T-helper 9 cell (primary cell): ENCODE measurements at places on chromosomes 12 and 14.

DNA sequence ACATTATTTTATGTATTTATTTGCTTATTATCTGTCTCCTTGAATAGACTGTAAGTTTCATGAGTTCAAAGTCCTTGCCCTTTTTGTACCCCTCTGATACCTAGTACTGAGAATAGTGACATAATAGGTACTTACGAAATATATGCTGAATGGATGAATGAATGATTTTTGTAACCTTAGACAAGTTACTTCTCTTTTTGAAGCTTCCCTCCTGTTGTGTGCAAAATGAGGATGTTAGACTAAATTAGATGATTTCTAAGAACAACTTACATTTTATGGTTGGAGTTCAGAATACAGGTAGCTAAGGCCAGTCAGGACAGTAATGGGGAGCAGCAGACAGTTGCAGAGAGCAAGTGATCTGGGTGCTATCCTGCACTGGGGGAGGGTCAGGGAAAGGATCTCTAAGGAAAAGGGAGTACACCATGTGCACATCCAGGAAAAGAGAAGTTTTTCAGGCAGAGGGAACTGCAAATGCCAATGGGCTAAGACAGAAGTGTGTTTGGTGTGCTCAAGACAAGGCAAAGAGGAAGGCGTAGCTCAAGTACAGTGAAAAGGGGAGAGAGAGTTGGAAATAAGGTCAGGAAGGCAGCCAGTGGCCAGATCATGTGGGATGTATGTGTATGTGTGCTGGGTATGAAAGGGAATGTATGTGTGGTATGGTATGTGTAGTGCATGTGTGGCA lies 59.4 kb upstream of the AMIGO2 start:
- DNase-seq, result no peak

DNA sequence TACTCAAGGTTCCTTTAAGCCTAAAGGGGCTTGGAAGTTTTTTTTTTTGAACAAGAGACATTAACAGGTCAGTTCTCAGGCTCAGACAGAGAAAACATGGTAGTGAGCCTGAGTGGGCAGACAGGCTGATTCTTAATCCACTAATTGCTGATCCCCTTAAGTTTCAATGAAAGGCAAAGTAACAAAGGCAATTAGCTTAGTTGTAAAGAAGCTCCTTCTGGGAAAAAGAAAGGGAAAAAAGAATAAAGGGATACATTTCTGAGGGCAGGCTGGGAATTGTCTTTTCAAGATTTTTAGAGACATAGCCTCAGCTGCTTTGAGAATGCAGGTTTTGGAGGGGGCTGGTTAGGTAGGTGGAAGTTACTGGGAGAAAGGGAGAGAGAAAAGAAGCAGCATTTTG lies 133.8 kb downstream of the CFAP54 start:
- DNase-seq, result no peak

DNA sequence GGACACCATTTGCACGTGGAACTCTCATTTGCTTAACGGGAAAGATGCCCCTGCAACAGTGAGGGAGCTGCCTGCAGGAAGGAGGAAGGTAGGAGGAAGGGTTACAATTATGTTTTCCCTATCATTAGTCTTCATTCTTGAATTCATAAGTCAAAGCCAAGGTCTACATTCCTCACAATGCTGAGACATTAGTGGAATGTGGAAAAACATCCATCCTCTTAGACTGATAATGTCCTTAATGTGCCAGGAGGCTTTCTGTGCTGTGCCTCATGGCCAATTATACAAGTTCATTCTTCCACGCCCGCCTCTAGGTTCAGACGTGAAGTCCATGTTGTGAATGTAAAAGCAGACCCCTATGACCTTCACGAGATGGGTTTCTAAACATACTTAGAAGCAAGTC lies 1212.4 kb upstream of the TMEM132C start:
- no peak for DNase-seq

DNA sequence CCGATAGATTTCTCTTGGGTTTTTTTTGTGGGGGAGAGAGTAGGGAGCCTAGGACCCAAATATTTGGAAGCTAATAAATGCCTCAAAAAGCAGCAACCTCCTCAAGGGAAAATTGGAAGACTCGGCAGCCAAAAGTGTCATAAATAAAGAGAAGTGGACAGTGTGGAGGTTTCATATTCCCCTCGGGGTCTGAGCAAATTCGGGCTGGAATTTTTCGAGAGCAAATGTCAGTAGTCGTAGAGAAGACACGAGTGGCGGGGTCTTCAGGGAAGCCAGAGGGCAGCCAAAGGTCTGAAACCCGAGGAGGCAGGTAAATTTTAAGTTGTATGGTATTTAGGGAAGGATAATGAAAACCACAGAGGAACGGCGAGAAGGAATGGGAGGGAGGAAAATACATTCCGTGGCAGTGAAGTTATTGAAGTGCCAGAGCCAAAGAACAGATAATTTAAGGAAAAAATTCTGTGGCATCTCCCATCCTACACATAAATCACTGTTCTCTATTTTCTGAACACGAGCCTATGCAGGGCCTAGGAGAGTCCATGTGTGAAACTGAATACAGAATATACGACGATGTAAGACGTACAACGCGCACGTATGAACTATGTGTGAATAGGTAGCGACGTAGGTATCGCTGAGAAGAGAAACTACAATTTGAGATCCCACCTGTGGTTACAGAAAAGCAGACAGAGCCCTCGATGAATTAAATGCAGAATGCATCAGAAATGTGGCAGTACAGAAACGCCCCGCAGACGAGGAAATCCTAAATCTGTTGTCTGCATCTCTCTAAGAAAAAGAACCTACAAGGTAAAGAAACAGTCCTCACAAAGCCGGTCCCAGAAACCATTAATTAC lies 12.9 kb downstream of the BCL11B start:
- no peak for DNase-seq

- DNase-seq, result no peak
Measured at GRCh38 chr14:85409481-85410210, 120.3 kb upstream of the FLRT2 start.

- DNase-seq, result peak; percentile 12
Measured at GRCh38 chr12:7645395-7646177, 20.1 kb downstream of the APOBEC1 start.

DNA sequence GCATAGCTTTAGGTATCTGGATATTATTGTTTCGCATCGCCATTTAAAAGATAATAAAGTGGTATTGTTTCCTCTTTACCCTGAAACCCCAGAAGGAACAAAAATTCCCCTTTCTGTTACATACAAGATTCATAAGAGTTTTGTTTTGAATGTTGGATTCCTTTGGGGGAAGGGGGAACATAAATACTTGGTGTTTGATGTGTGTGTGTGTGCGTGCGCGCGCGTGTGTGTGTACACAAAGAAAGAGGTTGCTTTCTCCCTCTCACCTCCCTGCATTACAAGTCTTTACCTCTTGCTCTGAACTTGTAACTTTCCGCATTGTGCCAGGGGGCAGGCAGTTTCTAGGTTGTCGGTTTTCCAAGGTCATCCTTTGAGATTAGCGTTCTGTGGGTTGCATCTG lies 76.4 kb downstream of the GPATCH2L start:
- DNase-seq, result no peak

- no peak for DNase-seq
Measured at GRCh38 chr14:96876747-96877146, 79.6 kb downstream of the VRK1 start.

DNA sequence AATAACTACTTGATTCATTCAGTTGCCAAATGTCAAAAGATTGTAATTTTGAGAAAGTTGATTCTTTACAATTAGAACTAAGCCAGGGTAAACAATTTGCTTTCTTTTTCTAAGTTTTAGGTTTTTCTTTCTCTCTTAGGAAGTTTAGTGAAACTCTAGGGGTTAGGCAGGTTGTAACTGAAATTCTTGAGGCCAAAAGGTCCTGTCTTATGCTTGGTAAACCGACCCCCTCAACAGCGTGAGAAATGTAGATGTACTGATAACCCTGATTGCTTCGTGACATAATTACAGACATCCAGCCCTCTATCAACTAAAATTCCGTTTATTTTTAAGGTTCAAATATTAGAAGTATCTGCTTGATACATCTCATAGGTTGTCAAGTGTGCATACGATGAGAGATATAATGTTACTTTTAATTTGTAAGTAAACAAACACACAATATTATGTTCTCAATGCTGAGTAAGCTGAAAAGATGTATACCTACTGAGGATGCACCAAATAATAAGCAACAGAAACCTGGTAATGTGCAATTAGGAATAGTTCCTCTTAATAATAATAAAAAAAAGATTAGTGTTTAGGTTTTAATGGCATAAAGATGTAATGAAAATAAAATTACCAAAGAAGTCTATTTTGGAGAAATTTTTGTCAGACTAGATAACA lies 7.2 kb downstream of the FUT8 start:
- DNase-seq, result no peak

GRCh38 chr12:127270193-127270592 lies 996.8 kb upstream of the TMEM132C start:
- no peak for DNase-seq

- DNase-seq, result no peak
Measured at GRCh38 chr12:96414637-96415036, 14.4 kb upstream of the CDK17 start.

- no peak for DNase-seq
Measured at GRCh38 chr12:2693244-2693860, 101.4 kb upstream of the FKBP4 start.

GRCh38 chr12:39252628-39253027 lies 190.3 kb downstream of the KIF21A start:
- DNase-seq, result no peak

DNA sequence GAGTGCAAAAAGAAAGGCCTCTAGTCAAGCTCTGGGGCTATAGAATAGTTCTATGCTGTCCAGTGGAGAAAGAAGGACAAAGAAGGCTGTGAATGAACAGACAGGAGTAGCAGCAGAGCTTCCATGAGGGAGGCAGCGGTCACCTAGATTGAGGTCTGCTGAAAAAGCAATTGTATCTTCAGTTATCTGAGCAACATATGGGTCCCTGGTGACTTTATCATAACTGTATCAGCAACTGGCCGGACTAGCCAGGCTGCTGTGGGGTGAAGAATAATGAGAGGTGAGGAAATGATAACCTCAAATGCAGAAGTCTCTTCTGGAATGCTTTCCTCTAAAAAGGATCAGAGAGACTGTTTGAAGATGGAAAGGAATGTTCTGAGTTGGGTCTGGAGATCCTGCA lies 971.3 kb upstream of the TMEM132C start:
- DNase-seq, result no peak

- DNase-seq, result no peak
Measured at GRCh38 chr14:66247662-66248193, 238.4 kb upstream of the CCDC196 start.

- no peak for DNase-seq
Measured at GRCh38 chr14:92266216-92266615, 56.7 kb upstream of the SLC24A4 start.

DNA sequence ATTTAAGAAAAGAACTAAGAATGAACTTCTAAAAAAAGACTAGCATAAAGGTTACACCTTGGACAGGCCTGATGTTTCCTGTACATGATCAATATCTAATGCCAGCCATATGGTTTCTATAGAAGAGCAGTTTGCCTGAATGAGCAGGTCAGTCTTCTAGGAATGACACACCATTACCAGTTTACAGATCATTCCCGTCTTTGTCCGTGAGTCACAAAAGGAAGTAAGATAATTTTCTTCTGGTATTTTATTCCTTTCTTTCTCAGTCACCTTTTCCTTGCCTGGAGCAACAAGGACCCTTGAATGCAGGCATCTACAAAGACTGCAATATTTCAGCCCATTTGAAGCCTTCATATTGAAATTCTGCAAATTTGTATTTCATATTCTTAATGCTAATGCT lies 44.6 kb upstream of the CNTN1 start:
- DNase-seq, result no peak

GRCh38 chr14:22801716-22802115 lies 13.5 kb downstream of the SLC7A7 start:
- no peak for DNase-seq

GRCh38 chr14:80973931-80974641 lies 18.7 kb downstream of the TSHR start:
- DNase-seq, result no peak

GRCh38 chr12:45611495-45611894 lies 118.0 kb upstream of the ARID2 start:
- no peak for DNase-seq

DNA sequence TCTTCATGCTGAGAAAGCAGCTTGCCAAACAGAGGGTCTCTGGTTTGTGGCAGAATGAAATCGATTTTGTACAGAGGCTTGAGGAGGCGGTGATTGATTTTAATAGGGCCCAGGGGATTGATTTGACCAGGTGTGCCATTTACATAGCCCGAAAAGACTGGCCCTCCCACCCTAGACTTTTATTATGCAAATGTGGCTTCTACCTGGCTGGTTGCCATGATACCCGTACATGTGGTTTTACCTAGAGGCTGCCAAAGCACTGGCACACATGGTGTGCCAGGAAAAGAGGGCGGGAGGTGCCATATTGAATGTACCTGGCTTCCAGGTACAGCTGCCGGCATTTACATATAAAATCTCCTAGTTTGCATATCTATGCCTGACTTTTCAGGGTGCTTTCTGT lies 18.0 kb upstream of the GUCY2C start:
- no peak for DNase-seq

DNA sequence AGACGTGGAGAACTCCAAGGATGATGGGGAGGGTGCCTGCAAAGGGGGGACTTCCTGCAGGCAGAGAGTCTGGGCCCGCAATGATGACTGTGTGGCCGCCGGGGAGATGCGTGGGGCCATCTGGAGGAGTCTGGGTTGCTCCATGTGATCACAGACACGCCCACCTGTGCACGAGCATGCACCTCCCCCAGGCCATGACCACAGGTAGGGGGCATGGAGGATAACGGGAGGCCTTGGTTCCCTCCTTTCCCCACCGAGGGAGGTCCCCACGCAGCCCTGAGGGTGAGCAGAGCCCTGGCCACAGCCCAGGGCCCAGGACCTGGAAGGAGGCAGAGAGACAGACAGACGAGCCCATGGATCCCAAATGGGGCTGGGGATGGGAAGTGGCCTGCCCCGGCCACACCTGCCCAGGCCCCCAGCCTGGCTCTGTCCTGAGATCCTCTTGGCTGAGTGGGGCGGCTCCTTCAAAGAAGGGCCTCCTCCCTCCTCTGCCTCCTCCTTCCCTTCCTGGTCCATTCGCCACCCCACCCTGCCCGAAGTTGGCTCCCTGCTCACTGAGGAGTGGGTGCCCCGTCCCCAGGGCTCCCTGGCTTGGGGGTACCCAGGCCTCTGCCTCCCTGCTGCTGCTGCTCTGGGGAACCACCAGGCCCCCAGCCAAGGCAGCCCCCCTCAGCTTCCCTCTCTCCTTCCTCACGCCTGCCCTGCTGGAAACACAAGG lies 138.2 kb downstream of the CALM1 start:
- no peak for DNase-seq

- no peak for DNase-seq
Measured at GRCh38 chr12:116015525-116015924, 262.0 kb downstream of the MED13L start.
